Activated naive CD4-positive, alpha-beta T cell treated with anti-CD3 and anti-CD28 coated beads, Interleukin-2, amount 10 ng/mL, durations not matched to agents 5 hours and 36 hours (primary cell): ENCODE measurements at places on chromosomes 4 and X. TPM values are rescaled to one million over a fixed set of nuclear protein-coding genes. Genes with fewer than 3 reads are reported as not detected.

Gene SEC31A
- 124 TPM for total RNA-seq

Gene FHDC1
- total RNA-seq = 0.05 TPM

Gene ASB5
- not detected for total RNA-seq

Gene STATH
- total RNA-seq = not detected

Gene ALPK1
- 17.1 TPM for total RNA-seq

Gene AWAT2
- not detected for total RNA-seq

Gene GABRB1
- total RNA-seq = not detected

Gene PRR32
- not detected for total RNA-seq

Gene SH3RF1
- total RNA-seq = 0.10 TPM

Gene USP17L5
- not detected for total RNA-seq

Gene LONRF3
- total RNA-seq = 1.1 TPM

Gene HOPX
- 40.7 TPM for total RNA-seq

Gene REPS2
- total RNA-seq = not detected

Gene HTT
- total RNA-seq = 60.0 TPM

Gene BEND4
- not detected for total RNA-seq

Gene SLC6A8
- 1.4 TPM for total RNA-seq

Gene S100G
- not detected for total RNA-seq

Gene GC
- total RNA-seq = not detected

Gene RRH
- 0.36 TPM for total RNA-seq

Gene BGN
- total RNA-seq = 0.17 TPM

Gene TRIML1
- not detected for total RNA-seq

Gene MAGEE1
- total RNA-seq = 4.8 TPM

Gene SH3TC1
- 23.2 TPM for total RNA-seq

Gene CLNK
- total RNA-seq = not detected

Gene TLR8
- not detected for total RNA-seq

Gene HSFX2
- total RNA-seq = 0.33 TPM

Gene ESX1
- not detected for total RNA-seq

Gene SPARCL1
- total RNA-seq = not detected

Gene SORBS2
- total RNA-seq = not detected

Gene SOX3
- not detected for total RNA-seq

Gene TRIML2
- total RNA-seq = not detected

Gene ZAR1
- total RNA-seq = not detected

Gene LANCL3
- total RNA-seq = 0.10 TPM

Gene GLOD5
- not detected for total RNA-seq

Gene RASSF6
- not detected for total RNA-seq

Gene TMEM33
- total RNA-seq = 43.3 TPM

Gene ASB12
- 0.17 TPM for total RNA-seq

Gene OTUD5
- 55.2 TPM for total RNA-seq

Gene C4orf36
- not detected for total RNA-seq

Gene ADH1A
- total RNA-seq = not detected

Gene NLGN3
- 1.3 TPM for total RNA-seq

Gene DRD5
- total RNA-seq = not detected

Gene CT45A1
- not detected for total RNA-seq

Gene ETDA
- not detected for total RNA-seq

Gene LRCH2
- total RNA-seq = not detected

Gene MOB1B
- 16.2 TPM for total RNA-seq
